ENCODE measurements at places on chromosomes 2 and 18.

DNA sequence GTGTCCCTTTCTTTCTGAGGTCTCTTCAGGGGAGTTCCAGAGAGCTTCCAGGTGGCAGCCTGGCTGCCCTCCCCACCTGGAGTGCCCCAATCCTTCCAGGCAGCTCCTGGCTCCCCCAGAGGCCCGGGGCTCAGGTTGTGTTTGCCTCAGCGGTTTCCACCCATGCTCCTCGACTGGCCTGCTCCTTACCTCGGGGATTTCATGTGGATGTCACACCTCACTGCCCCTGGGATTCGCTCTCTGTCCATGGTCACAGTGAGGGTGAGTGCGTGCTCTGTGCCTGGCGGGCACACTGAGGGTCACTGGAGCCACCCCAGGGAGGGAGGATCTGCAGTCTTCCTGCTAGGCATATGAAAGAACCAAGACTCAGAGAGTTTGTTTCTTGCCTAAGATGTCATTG is 2.1 kb upstream of the TOGARAM2 start:
- no peak for DNase-seq

DNA sequence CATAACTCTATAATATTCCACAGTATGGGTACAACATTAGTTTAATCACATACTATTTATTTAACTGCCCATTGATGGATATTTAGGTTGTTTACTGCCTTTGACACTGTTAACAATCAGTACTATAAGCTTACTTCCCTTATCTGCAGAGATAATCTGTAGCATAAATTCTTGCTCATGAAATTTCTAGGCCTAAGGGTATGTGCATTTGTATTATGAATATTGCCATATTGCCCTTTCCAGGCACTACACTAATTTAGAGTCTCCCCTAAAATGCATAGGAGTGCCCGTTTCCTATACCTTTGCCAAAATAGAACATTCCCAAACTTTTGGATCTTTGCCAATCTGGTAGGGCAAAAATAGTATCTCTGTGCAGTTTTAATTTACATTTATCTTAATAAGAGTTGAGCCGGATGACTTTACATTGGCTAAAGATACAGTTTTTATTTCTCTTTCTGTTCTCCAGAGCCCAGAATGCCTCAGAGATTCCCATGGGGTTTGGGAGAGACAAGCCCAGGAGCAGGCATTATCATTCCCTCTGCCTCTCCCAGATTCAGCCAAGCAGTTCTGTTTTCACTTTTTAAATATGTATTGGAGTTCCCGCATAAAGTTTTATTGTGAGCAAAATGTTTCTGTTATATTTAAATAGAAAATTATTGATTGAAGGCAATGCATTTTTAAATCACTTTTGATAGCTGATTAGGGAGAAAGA is 102.8 kb downstream of the CAPN13 start:
- no peak for DNase-seq

- no peak for DNase-seq
Measured at GRCh38 chr2:225318440-225318839, 81.1 kb upstream of the NYAP2 start.

DNA sequence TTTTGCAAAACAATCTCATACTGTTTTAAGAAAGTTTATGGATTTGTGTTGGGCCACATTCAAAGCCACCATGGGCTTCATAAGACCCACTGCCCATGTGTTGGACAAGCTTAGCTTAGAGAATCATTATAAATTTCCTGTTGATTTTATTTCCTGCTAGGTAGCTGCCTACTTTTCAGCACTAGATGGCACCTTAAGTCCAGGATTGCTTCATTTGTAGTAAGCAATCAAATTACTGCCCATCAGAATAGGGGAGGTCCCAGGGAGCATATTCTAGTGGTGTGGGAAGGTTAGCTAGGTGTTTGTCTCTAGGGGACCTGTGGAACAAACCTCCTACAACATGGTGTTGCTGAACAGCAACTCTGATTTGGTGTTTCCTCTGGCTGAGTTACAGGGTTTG is 11.0 kb upstream of the DCDC2C start:
- DNase-seq, result peak; percentile 51

DNA sequence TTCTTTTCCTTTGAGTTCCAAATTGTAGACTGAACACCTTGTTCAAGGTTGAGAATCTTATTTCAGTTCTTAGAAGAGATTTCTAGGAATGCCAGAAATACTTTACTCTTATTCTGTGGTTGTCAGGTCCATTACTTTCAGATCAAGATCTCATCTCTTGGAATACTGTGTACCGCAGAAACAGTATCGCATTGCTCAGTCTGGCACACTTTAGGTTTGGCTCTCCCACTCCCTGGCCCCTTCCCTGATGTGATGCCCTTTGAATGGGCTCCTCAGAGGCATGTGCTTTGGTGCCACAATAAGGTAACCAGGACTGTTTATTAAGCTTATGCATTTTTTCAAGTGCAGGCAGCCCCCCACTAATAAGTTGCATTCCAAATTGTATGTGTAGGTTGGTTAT is 244.7 kb upstream of the FOSL2 start:
- DNase-seq, result no peak

DNA sequence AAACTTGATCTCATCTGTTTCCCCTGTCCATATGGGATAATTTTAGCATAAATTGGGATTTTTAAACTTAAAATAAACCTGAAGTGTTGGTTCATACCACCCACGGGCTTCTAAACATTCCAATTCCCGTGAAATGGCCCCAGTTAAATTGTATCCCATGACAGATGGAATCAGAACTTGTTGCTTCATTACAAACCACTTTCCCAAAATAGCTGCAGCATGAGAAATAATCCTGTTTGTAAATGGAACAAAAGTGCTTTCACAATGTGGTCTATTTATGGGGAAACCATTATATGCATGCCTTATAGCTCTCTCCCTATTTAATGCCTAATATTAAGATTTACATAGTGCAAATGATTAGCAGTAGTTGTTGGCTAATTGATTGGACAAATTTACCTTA is 15.9 kb downstream of the SCG2 start:
- no peak for DNase-seq

- DNase-seq, result no peak
Measured at GRCh38 chr2:238988105-238988504, 140.2 kb downstream of the TWIST2 start.

DNA sequence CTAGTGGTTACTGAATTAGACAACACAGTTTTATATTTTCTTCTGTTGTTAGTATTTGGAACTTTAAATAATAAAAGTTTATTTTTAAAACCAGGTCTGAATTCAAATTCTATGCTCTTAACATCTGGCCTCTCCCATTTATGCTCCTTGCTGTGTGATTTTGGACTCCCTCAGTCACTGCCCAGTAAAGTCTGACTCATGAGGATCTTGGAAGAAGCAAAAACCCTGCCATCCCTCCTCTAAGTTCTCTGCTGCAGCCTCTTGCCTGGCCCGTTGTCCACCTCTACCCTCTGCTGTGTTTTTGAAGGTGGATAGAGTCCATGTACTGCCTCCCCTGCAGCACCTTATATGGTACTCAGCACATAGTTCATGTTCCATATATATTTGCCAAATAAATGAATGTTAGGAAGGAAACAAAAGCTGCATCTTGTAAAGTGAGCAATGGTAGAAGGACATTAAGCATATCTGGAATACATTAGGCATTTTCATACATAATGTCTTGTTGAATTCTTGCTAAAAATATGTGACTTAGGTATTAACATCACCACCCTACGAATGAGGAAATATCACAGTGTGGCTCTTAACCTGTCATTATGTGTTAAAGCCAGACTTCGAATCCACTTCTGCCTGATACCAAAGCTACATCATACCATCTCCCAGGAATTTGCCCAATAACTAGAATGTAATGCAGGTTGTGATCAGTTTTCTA is 62.1 kb downstream of the THNSL2 start:
- no peak for DNase-seq

DNA sequence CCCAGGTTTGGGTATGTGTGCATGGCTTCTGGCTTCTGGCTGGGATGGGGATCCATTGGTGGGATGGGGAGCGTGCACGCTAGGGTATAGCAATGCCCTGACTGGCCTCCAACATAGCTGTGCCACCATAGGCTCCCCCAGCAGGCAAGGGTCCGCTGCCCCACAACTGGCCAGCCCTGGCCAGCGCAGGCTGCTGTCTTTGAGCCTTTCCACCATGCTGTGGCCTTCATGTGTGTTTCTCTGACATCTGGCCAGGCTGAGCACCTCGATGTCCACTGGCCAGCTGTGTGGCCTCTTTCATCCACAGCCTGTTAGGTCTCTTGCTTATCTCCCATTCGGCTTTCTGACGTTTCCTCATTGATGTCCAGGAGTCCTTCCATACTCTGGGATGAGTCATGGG is 231.3 kb downstream of the NDUFA10 start:
- no peak for DNase-seq

- DNase-seq, result no peak
Measured at GRCh38 chr2:32262105-32262504, 2.6 kb downstream of the NLRC4 start.

- DNase-seq, result no peak
Measured at GRCh38 chr18:35549564-35549963, 32.0 kb upstream of the GALNT1 start.

GRCh38 chr2:196287523-196287922 is 116.1 kb upstream of the STK17B start:
- DNase-seq, result no peak

DNA sequence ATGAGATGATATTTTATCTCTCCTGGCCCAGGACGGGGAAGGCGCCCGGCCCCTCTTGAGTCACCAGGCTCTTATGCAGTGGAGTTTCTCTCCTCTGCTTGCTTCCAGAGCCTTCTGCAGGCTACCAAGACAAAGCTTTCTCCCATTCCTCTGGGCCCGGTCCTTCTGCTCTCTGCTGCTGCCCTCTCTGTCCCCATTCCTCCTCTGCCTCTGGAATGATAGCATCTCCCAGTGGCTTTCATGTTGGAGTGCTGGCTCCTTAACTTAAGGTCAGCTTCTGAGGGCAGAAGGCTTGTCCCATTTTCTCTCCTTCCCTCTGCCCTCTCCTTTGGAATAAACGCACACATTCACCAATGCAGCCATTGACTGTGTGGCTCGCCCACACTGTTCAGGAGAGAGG is 86.2 kb downstream of the SDC1 start:
- no peak for DNase-seq

GRCh38 chr2:191910518-191910917 is 63.6 kb upstream of the CAVIN2 start:
- peak; percentile 64 for DNase-seq

DNA sequence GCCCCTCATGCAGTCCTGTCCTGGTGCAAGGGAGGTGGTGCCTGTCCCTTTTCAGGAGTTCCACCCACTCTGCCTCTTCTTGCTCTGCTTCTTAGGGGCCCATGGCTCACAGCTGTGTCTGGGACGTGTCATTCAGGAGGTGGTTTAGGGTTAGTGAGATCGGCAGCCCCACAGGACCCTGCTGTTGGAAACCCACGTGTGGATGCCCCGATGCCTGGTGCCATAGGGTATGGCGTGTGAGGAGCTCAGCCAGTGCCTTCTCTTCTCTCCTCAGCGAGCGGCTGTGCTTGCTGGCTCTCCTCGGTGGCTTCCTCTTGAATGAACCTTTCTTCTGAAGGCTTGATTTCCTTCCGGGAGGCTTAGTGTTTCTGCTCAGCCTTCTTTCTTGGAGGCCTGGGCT is 55.2 kb downstream of the LDLRAD4 start:
- DNase-seq, result no peak

DNA sequence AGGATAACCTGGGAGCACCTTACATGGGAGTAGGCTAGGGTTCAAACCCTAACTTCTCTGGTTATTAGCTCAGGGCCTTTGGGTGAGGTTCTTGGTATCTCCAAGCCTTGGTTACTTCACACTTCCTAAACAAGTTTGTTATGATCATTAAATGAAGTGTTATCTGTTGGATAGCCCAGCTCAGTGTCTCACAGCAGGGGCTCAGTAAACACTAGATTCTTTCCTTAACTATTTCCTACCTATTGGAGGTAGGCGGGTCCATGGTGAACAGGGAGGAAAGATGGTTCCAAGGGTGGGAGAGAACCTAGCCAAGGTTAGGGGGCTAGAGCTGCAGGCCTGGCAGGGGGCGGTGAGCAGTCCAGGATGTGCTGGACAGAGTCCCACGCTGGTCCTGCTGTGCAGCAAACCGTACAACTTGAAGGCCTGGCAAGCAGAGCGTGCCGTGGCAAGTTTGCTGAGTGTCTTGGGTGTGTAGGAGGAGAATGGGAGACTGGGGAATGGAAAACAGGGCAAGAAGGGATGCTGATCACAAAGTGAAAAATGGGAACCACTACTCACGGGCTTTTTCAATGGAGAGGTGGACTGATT is 259.1 kb downstream of the PRKCE start:
- no peak for DNase-seq

DNA sequence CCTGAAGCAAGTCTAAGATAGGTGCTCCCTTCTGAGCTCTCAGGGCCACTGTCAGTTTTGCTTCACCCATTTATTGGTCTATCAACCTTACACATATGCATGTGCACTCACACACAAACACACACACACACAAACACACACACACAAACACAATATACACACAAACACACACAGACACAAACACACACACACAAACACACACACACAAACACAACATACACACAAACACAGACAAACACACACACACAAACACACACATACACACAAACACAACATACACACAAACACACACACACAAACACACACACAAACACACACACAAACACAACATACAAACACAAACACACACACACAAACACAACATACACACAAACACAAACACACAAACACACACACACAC is 181.6 kb upstream of the KLHL29 start:
- no peak for DNase-seq

- DNase-seq, result no peak
Measured at GRCh38 chr2:121342751-121343150, 57.7 kb upstream of the TFCP2L1 start.

DNA sequence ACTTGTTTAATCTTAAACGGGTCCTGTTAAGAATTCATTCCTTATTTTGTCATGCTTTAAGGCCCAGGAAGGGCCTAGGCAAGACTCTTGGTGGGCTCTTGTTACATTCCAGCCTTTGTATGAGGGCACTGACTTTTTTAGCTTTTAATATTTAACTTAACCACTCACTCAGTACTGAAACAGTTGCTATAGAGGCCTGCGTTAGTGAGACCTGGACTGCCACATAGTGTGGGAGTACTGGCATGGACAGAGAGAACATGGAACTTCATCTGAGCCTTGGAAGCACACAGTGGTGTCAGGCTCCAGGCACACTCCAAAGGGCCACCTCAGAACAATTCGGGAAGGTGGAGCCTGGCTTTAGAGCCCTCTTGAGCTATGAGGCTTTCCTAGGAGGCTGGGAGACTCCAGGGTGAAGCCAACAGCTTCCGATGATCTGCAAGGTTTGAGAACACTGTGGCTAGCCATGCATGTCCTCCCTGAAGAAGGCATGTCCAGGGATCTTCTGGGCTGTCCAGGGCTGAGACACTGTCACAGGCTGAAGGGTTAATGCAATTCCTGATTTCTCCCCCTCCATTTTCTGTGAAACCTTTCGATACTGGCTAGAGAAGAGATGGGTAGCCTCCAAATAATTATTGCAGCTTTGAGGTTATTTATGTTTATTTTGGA is 155.4 kb upstream of the ACAA2 start:
- no peak for DNase-seq

- DNase-seq, result no peak
Measured at GRCh38 chr2:132766573-132766972, 96.6 kb upstream of the LYPD1 start.

GRCh38 chr2:36360063-36360462 is 4.5 kb downstream of the CRIM1 start:
- peak; percentile 56 for DNase-seq
